ENCODE measurements at places on chromosomes 5 and 9. TPM values are rescaled to one million over a fixed set of nuclear protein-coding genes. Genes with fewer than 3 reads are reported as not detected.

DNA sequence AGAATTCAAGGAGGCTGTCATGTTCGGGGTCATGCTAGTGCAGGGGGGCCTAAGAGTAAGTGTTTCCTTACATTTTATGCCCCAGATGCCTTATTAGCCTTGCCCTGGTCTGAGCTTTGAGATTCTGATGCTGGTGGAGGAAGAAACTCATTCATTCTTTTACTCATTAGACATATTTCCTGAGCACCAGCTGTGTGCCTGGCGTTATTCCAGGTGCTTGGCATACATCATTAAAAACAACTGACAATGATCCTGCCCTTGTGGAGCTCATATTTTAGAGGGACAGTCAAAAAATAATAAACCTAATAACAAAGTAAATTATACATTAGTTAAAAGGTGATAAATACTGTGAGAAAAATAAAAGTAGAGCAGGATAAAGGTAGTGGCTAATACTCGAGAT lies 138.9 kb upstream of the SGCD start:
- H3K27me3 ChIP-seq = no peaks in the 10 kb centered on the region
- H3K36me3 ChIP-seq = no peaks in the 10 kb centered on the region
- H3K4me1 ChIP-seq = peaks cover 2% of the 10 kb centered on the region
- no peak overlapping the region for H3K27ac ChIP-seq
- no peak for DNase-seq

GRCh38 chr5:123093601-123094236 lies 4.7 kb downstream of the PRDM6 start:
- DNase-seq = no peak
- H3K4me1 ChIP-seq = peaks cover 7% of the 10 kb centered on the region
- H3K4me3 ChIP-seq = no peak overlapping the region
- H3K36me3 ChIP-seq = no peaks in the 10 kb centered on the region

DNA sequence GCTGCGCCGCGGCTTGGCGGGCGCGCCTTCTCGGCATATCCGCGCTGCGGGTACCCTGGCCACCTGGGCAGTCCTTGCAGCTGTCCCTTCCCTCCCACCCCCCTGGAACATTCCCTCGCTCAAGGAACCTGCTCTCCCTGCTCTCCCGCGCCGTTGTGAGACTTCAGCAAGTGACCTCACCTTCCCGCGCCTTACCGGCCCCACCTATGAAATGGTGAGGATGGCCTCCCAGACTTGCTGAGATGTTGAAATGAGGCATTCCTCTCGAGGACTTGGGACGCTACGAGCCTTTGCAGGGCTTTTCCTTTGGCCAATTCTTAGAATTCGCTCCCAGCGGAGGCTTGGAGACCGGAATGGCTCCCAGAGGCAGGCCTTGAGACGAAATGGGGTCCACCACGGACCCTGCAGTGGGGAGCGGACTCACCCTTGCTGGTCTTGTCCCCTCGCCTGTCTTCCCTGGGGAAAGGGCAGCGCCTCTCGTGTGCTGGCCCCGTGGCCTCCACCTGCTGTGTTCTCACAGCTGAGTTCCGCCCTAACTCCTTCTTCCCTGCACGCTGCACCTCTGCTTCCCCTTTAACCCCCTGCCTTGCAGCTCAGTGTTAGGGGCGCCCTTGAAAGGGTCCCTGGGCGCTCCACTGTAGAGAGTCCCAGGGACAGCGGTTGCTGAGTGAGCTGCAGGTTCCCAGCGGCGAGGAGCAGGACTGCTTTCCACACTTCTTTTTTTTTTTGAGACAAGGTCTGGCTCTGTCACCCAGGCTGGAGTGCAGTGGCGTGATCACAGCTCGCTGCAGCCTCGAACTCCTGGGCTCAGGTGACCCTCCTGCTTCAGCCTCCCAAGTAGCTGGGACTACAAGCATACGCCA lies 907 bp downstream of the HMCN2 start:
- H3K4me1 ChIP-seq = no peaks in the 10 kb centered on the region
- no peaks in the 10 kb centered on the region for H3K36me3 ChIP-seq
- no peak overlapping the region for H3K27ac ChIP-seq
- no peak for DNase-seq
- peak overlapping the region; percentile 24 for H3K4me3 ChIP-seq
- H3K27me3 ChIP-seq = no peaks in the 10 kb centered on the region

GRCh38 chr5:150214289-150214688 lies 24.4 kb downstream of the SLC6A7 start:
- DNase-seq = no peak
- H3K36me3 ChIP-seq = no peaks in the 10 kb centered on the region
- H3K27ac ChIP-seq = no peak overlapping the region
- H3K4me3 ChIP-seq = no peak overlapping the region
- peaks cover 2% of the 10 kb centered on the region for H3K4me1 ChIP-seq
- H3K27me3 ChIP-seq = no peaks in the 10 kb centered on the region

C9orf43 gene
- 0.87 TPM for total RNA-seq

DNA sequence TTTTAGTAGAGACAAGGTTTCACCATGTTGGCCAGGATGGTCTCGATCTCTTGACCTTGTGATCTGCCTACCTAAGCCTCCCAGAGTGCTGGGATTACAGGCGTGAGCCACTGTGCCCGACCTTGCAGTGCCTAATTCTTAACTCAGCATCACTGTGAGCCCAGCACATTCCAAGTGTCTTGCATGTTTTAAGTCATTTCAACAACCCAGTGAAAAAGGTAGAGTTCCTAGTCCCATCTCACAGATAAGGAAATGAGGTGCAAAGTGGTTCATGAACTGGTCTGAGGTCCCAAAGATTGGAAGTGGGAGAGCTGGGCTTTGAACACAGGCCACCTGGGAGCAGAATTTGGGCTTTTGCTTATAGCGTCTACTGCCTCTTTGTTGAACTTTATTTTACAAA lies 68.0 kb downstream of the ZNF366 start:
- H3K36me3 ChIP-seq = no peaks in the 10 kb centered on the region
- H3K27ac ChIP-seq = no peak overlapping the region
- peaks cover 3% of the 10 kb centered on the region for H3K4me1 ChIP-seq
- H3K4me3 ChIP-seq = no peak overlapping the region

DAB2 gene
- 38.7 TPM for total RNA-seq

FCN1 gene
- not detected for total RNA-seq

GRCh38 chr5:7683753-7684152 lies 167.2 kb downstream of the CFAP90 start:
- no peak overlapping the region for H3K27ac ChIP-seq
- no peaks in the 10 kb centered on the region for H3K27me3 ChIP-seq
- no peak overlapping the region for H3K4me3 ChIP-seq
- H3K36me3 ChIP-seq = no peaks in the 10 kb centered on the region
- no peak for DNase-seq

IFNA8 gene
- not detected for total RNA-seq

PALM2AKAP2 gene
- total RNA-seq = 1.7 TPM

DNA sequence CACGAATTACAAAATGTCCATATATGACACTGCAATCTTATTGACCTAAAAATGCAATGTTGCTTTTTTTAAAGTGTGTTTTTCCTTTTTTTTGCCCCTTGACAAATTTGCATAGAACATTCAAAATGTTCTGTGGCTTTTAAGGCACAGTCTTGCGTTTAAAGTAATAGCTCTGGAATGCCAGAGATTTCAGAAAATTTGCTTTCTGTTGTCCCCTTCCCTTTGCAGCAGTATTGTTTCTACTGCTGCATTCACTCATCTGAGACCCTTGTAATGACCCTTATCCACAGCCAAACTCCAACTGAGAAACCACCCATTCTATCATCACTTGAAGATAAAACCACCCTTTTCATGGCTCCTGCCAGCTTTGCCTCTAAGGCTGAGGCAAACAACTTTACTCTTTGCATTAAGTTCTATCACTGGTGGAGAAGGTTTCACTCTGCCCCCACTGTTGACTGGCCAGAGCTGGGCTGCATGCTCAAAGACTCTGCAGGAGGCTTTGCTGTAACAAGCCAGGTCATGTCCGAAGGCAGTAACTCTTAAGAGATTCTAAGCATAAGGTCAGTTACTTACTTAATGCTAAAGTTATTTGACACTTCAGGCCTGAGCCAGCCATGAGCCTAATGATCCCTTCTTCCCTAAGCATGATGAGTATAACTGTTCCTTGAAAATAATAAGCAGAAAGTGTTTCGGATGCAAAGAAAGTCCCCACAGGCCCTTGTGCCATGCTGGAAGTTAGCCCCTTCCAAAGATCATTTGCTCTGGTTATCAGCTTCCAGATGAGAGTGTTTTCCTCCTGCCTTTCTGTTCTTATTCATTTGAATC lies 101.9 kb downstream of the CD180 start:
- H3K4me3 ChIP-seq = no peak overlapping the region
- H3K4me1 ChIP-seq = peaks cover 8% of the 10 kb centered on the region
- no peaks in the 10 kb centered on the region for H3K27me3 ChIP-seq
- DNase-seq = no peak
- H3K27ac ChIP-seq = peak overlapping the region; percentile 21

GRCh38 chr5:116492776-116493175 lies 81.8 kb downstream of the SEMA6A start:
- no peaks in the 10 kb centered on the region for H3K27me3 ChIP-seq
- H3K27ac ChIP-seq = no peak overlapping the region
- no peak overlapping the region for H3K4me3 ChIP-seq
- DNase-seq = no peak
- no peaks in the 10 kb centered on the region for H3K36me3 ChIP-seq

DNA sequence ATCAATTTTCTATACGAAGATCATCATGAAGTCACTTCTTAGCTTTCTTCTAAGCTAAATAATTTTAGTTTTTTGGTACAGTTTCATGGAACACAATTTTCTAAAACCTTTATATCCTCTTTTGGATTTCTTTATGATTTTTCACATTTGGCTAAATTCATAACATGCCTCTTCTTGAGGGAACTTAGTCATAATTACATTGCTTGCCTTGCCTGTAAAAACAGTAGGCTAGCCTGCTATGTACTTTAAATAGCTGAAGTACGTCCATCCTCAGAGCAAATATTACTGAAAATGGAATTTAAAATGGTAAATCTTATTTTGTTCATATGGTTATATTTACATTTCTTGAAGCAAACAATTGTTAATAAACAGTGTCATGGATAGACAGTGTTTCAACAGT lies 225.0 kb downstream of the VPS13A start:
- no peaks in the 10 kb centered on the region for H3K27me3 ChIP-seq
- H3K4me1 ChIP-seq = no peaks in the 10 kb centered on the region
- no peak overlapping the region for H3K27ac ChIP-seq
- H3K4me3 ChIP-seq = no peak overlapping the region

DNA sequence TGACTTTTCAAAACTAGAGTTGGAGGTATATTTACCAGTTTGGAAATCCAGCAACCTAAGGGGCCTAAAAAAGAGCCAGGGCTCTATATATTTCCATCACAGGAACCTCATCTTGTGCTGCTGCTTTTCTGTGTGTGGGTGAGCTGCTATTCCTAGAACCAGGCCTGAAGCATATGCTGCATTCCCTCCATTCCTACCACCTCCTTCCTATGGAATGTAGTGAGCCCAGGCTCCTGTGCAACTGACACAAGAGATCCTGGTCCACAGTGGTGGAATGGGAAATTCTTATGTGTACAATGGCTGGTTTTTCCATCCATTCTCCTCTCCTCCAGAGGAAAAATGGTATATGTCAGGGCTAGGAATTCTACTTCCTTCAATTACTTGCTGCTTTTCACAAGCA lies 39.1 kb downstream of the SPEF2 start:
- H3K27ac ChIP-seq = no peak overlapping the region
- no peaks in the 10 kb centered on the region for H3K4me1 ChIP-seq
- no peak for DNase-seq
- H3K36me3 ChIP-seq = no peaks in the 10 kb centered on the region
- H3K4me3 ChIP-seq = no peak overlapping the region

- DNase-seq = no peak
- H3K27me3 ChIP-seq = no peaks in the 10 kb centered on the region
- no peaks in the 10 kb centered on the region for H3K36me3 ChIP-seq
- H3K4me3 ChIP-seq = no peak overlapping the region
Measured at GRCh38 chr9:120377268-120378159, 202.5 kb downstream of the CDK5RAP2 start.

GRCh38 chr9:134352247-134352933 lies 26.1 kb downstream of the RXRA start:
- peaks cover 40% of the 10 kb centered on the region for H3K4me1 ChIP-seq
- no peak overlapping the region for H3K27ac ChIP-seq
- H3K27me3 ChIP-seq = no peaks in the 10 kb centered on the region
- no peaks in the 10 kb centered on the region for H3K36me3 ChIP-seq

GCNT1 gene
- 4.4 TPM for total RNA-seq

EIF4EBP3 gene
- 8.6 TPM for total RNA-seq

PRDM9 gene
- not detected for total RNA-seq

FBXW2 gene
- 55.6 TPM for total RNA-seq
